Stimulated activated naive CD4-positive, alpha-beta T cell treated with Interleukin-2 at 50 U/mL for 16 hours (primary cell): ENCODE measurements at places on chromosomes 5 and 9.
A peak's percentile ranks its signal among the peaks of the same experiment; 100 is the strongest.

- no peak for DNase-seq
These were observed 165.7 kb downstream of the MPDZ start for GRCh38 chr9:13113751-13114150.

GRCh38 chr5:98458726-98459125 is 314.7 kb upstream of the RGMB start:
- DNase-seq = no peak

DNA sequence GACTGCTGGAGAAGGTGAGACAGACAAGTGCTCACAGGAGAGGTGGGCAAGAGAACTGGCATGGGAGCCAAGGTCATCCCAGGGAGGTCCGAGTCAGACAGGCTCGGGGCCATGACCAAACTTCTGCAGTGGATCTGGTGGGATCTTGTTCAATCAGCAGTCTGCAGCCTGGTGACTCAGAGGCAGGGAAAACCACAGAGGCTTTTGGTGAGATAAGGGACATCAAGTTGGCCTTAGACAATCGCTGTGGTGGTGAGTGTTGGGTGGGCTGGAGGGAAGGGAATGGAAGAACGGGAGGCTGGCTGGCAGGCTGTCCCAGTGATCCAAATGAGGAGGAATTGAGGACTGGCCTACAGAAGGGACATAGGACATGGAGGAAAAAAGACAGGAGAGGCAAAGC is 123.8 kb downstream of the TMEM174 start:
- no peak for DNase-seq

- no peak for DNase-seq
These were observed 716.0 kb upstream of the CHD1 start for GRCh38 chr5:99644822-99645221.

- peak; percentile 81 for DNase-seq
These were observed 3.2 kb downstream of the PIP5KL1 start for GRCh38 chr9:127927201-127927987.

DNA sequence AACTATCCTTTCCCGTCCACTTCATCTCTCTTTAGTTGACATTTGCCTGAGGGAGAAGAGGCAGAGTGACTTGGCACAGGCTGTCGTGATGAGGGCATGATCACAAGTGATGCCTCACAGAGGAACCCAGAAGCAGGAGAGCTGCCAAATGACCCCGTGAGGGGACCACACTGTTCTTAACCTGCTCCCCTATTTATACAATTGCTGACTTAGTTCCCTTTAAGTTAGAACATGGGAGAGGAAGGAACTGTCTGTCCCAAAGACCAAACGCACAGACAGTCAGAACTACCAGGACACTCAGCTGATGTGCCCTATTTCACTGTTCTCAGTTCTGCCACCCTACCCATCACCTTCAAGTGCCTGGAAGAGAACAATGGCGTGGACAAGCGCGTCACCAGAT is 73.7 kb downstream of the SLC1A3 start:
- DNase-seq = no peak

- no peak for DNase-seq
These were observed 886.9 kb upstream of the DMAC1 start for GRCh38 chr9:8686516-8686915.

GRCh38 chr9:136098844-136099243 is 3.8 kb upstream of the NACC2 start:
- no peak for DNase-seq

DNA sequence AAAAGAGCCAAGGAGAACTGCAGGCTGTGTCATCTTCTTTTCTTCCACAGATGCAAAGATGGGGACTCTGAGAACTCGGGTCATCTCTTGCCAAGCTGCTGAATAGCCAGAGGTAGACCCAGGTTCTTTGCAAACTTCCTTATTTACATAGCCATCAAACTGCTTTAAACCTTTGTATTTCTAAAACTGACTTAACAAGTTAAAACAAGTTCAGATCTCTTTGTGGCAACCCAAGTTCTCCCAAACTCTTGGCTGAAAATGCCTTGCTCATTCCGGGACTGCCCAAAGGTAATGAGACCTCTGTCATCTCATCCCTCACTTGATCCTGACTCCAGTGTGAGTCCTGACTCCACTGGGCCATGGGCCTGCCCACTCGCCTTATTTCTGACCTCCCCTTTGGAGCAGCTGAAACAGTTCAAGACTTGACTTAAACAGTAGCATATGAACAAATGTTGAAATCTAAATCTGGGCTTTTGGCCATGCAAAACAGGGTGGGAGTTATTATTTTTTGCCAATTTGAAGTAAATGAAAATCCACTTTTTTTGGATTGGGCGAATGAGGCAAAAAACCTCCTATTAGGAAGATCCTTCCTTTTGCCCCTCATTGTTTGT is 50.6 kb downstream of the FBXL7 start:
- DNase-seq = no peak

- no peak for DNase-seq
These were observed 18.9 kb downstream of the ZNF169 start for GRCh38 chr9:94277885-94278536.

DNA sequence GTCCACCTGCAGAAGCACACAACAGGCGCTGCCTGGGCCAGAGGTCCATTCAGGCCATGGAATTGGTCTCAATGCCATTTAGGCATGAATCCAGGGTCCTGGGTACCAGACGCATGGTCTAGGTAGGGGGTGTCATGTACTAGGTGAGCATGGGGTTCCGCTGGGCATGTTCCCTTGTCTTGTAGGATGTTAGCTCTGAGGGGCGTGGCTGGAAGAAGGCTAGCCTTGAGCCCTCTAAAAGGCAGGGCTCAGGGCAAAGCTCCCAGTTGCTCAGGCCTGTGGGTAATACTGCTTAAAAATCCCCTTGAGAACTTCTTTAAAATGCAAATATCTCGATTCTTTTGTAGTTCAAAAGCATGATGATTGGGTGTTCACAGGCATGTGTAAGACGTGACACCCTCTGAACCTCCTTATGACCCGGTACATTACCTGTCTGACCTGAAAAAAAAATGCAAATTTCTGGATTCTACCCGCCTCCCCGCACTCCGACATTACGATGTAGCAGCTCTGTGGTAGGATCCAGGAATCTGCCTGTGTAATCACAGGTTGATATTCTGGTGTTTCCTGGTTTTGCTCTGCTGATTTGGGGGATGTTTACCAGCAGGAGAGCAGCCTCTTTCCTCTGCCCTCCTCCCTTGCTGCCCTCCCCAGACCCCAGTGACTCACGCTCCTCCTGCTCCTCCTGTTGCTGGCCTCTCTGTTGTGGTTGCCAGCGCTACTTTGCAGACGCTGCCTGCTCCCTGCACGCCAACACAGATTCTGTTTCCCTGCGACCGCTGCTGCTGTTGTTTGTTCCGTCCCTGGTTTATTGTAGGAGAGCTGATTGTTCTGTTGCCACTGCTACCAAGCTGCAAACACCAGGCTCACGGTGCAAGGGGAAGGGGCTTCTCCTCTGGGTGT is 5.7 kb downstream of the TMC1 start:
- DNase-seq = peak; percentile 76

DNA sequence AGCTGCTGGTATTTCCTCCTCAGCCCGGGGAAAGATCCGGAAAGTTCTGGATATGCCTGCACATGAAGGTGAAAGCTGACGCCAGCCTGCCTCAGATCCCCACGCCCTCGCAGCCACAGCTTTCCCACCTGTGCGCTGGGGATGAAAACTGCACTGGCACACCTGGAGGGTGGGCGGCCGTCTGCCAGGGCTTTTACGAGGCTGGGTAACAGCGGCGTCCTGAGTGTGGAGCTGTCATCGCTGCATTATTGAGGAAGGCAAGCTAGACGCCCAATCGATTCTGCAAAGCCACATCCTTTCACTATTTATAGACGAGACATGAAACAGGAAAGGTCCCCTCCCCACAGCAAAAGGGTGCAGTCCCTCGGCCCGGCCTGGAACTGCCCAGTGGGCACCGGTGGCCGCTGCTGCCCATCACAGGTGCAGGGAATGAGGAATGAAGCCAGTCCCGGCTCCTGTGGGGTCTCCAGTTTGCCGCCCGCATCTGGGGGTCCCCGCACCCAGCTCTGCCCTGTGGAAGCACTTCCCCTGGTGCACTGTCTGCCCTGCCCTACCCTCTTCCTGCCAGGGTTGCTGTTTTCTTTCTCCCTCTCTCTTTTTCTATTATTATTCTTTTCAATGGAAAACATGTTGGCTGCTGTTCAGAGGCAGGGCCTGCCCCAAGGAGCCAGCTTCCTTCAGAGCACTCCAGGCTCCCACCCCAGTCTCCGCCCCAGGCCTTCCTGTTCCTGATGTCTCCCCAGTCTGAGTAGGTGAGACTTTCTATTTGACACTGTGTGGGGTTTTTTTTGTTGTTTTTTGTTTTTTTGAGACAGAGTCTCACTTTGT is 7.0 kb downstream of the NOTCH1 start:
- peak; percentile 71 for DNase-seq

DNA sequence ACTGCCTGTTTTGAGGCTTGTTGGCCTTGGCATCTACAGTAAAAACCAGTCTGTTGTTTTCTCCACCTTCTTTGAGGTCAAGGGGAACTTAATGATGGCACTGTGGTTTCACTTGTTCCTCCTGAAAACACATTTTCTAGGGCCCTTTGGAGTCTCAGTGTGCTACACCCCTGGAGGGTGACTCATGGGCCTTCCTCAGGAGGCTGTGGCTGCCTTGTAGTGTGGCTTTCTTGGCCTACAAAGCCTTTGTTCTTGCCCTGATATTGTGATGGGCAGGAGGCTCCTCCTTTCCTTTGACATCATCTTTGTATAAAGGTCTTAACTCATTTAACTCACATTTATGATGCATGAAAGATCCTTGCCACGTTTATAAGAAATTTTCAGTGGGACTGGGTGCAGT is 56.3 kb upstream of the GPBP1 start:
- peak; percentile 55 for DNase-seq

DNA sequence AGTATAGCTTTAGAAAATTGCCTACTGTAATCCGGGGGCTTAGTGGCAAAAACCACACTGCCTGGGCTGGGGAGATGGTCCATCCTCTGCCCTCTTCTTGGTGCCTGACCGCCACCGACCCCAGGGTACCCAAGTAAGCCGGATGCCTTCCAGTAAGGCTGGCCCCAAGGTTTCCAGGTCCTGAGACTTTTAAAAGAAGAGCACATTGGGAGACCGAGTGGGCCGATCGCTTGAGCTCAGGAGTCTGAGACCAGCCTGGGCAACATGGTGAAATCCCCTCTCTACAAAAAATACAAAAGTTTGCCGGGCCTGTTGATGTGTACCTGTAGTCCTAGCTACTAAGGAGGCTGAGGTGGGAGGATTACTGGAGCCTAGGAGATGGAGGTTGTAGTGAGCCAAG is 406.7 kb upstream of the IRX4 start:
- DNase-seq = no peak

DNA sequence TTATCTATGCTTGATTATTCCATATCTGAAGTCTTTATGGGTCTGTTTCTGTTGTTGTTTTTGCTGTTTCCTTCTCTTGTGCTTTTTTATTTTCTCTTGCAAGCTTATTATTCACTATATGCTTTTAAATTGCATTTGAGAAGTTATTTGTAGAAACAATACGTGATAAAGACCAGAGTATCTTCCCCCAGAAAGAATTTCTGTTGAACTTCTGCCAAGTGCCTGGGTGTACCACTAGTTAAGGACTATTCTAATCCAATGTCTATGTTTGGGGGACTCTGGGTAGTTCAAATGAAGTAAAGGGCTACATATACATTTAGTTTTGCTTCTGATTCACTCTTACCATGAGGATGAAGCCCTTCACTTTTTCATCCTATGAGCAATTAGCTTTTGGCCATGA is 54.3 kb downstream of the SLF1 start:
- DNase-seq = no peak

- DNase-seq = no peak
These were observed 277.5 kb downstream of the PLK2 start for GRCh38 chr5:58182287-58182841.

DNA sequence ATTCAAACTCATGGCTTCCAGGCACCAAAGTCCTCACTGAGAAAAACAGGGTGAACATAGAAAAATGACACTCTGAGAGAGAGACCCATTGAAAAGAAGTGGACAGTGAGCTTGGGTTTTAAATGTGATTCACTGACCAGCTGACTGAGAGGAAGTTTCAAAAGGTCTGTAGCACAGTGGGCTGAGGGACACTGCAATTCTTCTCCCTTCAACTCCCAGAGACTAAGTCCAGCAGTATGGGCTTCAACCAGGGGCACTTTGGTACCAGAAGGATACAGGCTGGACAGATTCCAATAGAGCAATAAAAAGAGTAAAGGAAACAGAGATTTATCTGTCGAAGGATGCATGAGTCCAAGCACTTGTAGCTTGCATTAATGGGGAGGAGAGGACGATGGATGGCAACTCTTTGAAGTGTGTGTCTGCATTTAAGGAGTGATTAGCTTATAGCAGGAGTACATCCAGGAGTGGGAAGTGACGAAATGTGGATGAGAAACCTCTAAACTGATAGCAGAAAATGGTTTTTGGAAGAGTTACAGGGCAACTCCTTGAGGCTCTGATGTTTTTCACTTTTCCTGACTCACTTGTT is 117.0 kb upstream of the ANKRD55 start:
- DNase-seq = no peak

- DNase-seq = no peak
These were observed 120.1 kb upstream of the LPCAT1 start for GRCh38 chr5:1643651-1644392.

GRCh38 chr9:134284273-134284672 is 42.0 kb upstream of the RXRA start:
- no peak for DNase-seq
